ENCODE measurements at places on chromosomes 6 and 20.

DNA sequence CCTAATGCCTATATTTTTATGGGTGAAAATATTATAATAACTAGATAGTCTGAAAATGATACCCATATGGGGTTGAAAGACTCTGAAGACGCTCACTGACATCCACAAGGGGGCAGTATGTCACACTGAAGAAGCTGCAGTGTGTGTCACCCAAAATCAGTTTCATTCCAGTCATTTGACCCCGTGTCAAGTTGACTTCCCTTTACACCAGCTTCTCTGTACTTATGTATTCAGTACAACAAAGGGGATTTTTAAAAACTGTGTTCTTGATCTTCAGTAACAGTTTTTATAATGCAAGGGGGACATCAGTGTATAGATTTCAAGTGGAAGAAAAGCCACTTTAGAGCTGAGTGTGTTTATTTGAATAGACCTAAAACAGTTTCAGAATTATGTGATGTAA lies 19.3 kb downstream of the FAXC start:
- no peak for DNase-seq

GRCh38 chr6:150297327-150298029 lies 71.3 kb upstream of the IYD start:
- DNase-seq: no peak

DNA sequence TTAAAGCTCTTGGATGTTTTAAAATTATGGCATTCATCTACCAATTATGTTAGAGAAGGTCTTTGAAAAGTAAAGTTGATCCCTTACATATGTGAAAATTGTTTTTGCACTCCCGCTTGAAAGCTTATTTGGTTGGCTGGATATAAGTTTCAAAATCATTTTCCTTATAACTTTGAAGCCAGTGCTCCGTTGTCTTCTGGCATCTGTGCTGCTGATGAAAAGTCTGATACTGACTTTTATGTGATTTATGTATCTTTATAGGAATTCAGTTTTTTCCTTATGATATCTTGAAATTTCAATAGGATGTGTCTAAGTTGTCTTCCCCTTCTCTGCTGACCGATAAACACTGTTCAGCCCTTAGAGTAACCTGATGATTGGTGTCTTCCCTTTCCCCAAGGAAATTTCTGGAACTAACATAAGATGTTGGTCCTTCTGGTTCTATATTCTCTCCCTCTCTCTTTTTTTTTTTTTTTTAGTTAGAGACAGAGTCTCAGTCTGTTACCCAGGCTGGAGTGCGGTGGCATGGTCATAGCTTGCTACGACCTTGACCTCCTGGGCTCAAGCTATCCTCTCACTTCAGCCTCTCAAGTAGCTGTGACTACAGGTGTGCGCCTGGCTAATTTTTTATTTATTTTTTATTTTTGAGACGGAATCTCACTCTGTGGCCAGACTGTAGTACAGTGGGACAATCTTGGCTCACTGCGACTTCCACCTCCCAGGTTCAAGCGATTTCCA lies 12.7 kb downstream of the PANK2 start:
- no peak for DNase-seq

DNA sequence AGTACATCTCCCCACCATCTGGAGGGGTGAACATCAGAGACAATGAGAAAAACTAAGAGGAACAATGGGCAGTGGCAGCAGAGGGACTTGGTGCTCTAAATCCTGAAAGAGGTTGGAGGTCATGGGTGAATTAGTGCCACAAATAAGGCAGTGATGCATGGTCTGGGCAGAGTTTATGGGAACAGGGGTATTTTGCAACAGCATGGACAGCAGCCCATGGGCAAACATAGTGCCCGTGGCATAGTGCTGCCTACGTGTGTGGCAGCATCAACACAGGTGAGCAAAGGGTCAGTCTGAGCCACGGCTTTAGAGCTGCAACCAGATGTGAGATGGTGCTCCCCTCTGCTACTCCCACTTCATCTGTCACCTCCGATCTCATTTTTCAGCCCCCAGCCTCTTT lies 459.1 kb upstream of the CITED2 start:
- peak; percentile 56 for DNase-seq

DNA sequence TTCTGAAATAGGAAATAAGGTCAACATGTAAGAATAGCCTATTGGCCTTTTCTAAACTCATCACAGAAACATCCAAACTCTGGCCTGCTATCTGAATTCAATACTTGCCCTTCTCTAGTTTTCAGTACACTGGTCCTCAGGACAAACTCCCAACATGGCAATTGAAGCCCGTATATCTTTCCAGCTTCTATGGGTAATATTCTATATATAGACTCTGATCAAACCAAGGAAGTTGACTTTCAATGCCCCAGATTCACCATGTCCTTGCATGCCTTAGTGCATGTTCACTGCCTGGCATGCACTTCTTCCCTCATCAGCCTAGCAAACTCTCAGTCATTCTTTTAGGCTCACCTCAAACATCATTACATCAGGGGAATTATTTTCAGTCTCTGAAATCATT lies 73.2 kb downstream of the RSPO3 start:
- DNase-seq: no peak

All from upper lobe of right lung (tissue), 1 donor.